ENCODE measurements at places on chromosomes 11 and 22.
A peak's percentile ranks its signal among the peaks of the same experiment; 100 is the strongest.

GRCh38 chr11:31492320-31492913 lies 17.0 kb downstream of the IMMP1L start:
- DNase-seq: no peak

GRCh38 chr22:48752451-48753380 lies 1075.0 kb downstream of the BRD1 start:
- DNase-seq: no peak

DNA sequence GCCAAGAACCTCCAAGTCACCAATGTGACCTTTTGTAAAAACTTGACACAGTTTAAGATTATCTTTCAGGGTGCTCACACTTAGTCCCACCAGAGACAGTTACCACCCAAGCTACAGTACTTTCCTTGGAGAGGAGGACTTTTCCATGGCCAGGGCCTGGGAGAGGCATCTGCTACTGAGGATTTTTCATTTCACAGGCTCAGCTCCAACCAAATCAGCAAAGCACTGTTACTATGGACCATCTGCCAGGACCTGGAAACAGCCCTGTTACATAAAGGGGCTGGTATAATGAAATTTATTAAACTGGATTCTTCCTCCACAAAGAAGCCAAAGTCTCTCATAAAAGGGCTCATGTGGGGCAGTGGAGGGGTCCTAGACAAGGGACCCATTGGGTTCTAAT lies 38.6 kb downstream of the SERGEF start:
- DNase-seq: no peak

GRCh38 chr11:36000616-36001190 lies 56.8 kb downstream of the LDLRAD3 start:
- DNase-seq: no peak

GRCh38 chr22:36467946-36468345 lies 13.5 kb downstream of the TXN2 start:
- no peak for DNase-seq

- DNase-seq: peak; percentile 52
Observed at GRCh38 chr11:14249121-14249963, 109.6 kb downstream of the RRAS2 start.

GRCh38 chr11:40642284-40642683 lies 817.2 kb downstream of the LRRC4C start:
- DNase-seq: no peak

DNA sequence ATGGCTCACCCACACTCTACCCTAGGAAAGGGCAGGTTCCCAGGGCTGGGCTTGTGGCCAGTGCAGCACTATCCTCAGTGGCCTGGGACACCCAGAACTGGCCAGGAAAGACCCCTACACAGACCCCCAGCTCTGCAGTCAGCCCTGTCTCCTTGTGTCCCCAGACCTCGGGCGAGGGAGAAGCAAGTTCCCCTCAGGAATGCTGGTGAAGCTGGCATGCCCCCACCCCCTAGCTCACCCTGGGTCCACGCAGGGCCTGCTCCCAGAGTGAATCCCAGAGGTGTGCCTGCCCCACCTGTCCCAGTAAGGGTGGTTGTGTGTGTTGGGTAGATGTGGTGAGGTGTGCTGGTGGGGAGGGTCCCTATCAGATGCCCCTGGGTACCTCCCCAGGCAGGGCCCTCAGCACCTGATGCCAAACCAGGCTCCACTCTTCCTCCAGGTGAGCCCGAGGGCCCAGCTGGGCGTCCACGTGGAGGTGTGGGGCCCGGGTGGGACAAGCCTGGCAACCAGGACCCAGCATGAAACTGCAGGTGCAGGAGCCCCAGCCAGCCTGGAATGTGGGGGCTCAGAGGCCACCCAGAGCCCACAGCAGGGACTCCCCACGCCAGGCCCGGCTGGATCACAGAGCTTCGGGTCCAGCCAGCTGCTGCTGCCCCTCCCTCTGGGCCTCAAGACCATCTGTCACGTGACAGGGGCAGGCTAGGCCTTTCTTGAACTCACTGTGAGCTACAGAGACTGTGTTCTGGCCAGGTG lies 48.4 kb upstream of the KCNQ1OT1 start:
- no peak for DNase-seq

- DNase-seq: no peak
Observed at GRCh38 chr22:44745853-44746789, 6.3 kb upstream of the ARHGAP8 start.

GRCh38 chr11:108916935-108917334 lies 252.1 kb downstream of the DDX10 start:
- no peak for DNase-seq

DNA sequence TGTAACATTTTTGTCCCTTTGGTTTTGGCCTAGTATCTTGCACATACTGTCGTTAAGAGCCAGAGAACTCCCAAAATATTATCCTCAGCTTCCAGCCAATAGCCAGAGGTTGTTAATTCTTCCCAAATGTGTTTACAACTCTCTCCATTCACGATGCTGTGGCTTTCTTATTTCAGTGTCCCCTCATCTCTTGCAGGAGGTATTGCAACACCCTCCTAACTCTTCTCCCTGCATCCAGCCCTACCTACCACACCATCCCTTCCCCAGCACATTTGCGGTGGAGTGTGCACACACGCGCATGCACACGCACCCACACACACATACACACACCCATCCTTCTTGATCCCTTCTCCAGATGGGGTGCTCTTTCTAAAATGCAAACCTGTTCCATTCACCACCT lies 75.6 kb upstream of the LMO2 start:
- no peak for DNase-seq

GRCh38 chr22:47586946-47587345 lies 824.5 kb downstream of the TBC1D22A start:
- no peak for DNase-seq

DNA sequence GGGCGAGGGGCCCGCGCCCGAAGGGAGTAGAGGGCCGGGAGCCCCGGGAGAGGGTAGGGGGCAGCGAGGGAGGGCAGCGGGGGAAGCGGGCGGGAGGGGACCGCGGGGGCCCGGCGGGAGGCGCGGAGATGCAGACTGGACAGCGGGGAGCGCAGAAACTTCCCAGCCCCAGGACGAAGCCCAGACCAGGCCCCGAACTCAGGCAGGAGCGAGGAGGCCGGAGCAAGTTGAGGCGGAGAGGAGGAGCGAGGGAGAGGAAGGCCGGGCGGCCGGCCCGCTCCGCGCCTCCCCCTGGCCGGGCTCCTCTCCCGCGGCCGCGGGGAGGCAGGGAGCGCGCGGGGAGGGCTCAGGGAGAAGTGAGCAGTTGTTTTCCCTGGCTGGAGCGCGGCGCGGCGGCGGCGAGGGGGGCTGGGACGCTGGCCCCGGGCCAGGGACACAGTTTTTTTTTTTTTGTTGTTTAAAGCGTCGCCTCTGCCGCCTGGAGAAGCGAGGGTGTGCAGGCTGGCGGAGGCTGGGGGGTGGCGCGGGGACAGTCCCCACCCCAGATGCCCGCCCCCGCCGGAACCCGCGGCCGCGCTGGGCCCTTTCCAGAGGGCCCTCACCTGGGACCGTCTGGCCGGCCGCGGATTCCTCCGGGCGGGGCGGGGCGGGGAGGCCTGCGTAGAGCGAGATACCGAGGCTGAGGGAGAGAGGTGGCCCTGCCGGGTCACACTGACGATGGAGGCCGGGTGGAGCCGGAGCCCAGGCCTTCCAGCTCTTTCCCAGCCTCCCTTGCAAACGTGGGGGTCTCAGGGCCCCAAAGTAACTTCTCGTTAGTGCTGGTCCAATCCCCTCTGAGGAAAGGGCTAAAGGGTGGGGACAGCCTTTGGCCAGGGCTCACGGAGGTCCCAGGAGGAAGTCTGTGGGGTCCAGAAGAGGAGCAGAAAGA lies at the start of gene LTBP3:
LTBP3 (minus strand) TSS at position 358 of the 928 bp plus-strand sequence. CDS start 400 bp downstream, outside the sequence.
- DNase-seq: no peak

DNA sequence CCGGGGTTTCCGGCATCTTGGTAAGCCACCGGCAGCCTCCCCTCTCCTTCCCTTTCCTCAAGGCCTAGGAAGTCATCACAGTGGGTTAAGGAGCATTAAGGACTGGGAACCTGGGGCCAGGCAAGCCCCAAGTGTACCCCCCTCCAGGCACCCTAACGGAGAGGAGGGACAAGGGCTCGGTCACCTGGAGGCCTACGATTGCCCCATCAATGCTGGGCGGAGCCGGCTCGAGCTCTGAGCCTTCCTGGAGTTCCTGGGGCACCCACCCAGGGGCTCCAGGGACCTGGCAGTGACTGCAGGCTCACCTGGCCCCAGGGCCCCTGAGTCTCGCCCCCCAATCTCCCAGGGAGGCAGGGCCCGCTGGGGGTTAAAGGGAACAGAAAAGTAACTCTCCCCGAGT lies 34.5 kb upstream of the EIF3D start:
- DNase-seq: no peak

DNA sequence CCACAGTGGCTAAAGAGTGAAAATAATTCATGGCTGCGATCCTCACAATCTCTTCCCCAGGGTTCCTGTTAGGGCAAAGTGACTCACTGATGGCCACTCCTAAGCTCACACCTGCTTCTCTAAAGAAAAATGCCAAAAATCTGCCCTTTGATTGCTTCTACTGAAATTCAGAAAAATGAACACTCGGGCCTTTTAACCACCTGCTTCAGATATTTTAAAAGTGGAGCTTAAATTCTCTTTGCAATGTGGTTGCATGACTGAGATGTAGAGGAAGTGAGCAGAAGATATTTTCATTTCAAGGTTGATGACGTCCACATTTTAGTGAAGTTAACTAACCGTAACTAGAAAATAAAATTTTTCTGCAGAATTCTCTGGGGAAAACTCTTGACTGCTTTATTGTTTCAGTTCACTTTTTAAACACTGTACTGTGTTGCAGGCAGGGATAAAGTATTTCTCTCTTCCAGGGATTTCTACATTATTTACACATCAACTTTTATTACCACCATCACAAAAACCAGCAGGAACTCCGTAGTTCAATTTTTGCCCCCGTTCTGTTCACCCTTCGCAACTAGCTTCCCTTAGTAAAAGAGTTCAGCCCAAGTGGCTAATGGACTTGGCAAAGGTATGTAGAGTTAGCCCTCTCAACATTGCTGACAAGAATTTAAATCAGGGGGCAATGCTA lies 8.5 kb downstream of the RAB30 start:
- DNase-seq: no peak

DNA sequence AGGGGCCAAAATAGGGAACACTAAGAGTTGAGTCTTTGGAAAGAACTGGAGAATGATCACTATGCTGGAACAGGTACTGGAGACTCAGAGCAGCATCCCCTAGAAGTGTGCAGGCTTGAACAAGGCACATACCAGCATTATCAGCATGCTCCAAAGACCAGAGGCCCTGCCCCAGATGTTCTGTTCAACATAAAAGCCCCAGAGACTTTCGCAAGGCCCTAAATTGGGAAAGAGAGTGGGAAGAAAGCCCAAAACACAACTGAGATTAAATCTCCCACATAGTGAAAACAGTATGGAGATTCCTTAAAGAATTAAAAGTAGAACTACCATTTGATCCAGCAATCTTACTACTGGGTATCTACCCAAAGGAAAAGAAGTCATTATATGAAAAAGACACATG lies 9.4 kb downstream of the CNGA4 start:
- DNase-seq: no peak

DNA sequence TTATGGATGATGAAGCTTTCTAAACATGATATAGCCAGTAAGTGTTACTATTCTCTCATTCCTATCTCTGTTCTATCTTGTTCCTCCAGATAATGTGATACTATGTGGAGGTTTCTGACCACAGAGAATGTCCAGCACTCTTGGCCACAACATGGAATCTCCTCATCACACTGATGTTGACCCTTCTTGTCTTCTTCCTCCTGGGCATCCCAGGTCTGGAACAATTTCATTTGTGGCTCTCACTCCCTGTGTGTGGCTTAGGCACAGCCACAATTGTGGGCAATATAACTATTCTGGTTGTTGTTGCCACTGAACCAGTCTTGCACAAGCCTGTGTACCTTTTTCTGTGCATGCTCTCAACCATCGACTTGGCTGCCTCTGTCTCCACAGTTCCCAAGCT lies 9.9 kb upstream of the OR56B1 start:
- DNase-seq: no peak

GRCh38 chr11:115959081-115959486 lies 454.9 kb upstream of the CADM1 start:
- no peak for DNase-seq

DNA sequence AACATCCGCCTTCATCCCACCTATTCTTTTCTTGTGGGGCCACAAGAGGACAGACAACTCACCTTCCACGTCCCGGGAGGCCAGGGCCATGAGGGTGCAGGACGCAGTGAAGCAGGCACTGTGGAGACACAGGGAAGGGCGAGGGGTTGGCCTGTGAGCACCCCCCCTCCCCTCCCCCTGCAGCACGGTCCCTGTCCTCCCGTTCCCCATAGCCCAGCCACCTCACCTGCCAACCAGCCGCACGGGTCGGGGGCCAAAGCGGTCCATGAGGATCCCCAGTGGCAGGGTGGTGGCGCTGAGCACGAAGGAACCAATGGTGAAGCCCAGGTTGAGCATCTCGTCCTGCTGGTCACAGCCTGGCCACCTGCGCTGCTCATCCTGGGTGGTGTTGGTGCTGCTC lies 14.6 kb downstream of the SLC43A1 start:
- DNase-seq: no peak

- DNase-seq: no peak
Observed at GRCh38 chr11:12017243-12017678, 8.8 kb upstream of the DKK3 start.

GRCh38 chr11:96338910-96339705 lies 3.9 kb downstream of the MAML2 start:
- no peak for DNase-seq

DNA sequence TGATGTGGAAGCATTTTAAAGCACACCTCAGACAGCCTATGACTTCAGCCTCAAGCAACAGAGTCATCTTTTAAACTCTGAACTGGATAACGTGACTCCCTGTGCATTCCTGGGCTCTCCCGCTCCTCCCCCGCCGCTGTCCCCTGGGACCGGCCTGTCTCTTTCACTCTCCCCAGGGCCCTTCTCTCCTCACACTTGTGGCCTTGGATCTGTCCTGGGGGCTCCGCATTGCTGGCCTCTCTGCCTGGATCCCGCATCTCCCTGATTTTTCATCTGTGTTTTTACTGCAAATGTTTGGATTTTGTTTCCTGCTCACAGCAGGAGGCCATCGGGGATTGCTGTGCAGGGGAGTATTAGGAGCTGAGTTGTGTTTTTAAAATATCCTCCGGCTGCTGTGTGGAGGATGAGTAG lies 15.4 kb downstream of the C11orf24 start:
- DNase-seq: no peak

GRCh38 chr11:65593518-65594414 lies 1.8 kb downstream of the KCNK7 start:
- no peak for DNase-seq

DNA sequence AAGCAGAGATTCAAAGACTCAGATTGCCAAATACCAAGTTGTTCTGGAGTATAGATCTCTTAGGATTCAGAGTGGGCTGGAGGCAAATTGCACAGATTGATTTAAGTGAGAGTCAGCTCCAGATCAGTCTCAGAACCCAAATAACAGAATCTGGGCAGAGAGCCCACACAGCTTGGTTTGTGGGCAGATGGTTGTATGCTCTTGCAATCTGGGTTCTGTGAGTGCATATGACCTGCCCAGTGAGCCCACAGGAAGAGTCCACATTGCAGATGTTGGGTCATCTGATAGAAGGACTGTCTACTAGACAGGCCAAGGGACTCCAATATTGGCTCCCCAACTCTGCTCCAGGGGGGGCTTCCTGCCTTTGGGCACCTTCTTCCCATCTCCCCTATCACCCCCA lies 65.9 kb downstream of the ADAMTS15 start:
- DNase-seq: no peak

- DNase-seq: peak; percentile 39
Observed at GRCh38 chr11:63553759-63554158, 9.4 kb downstream of the PLAAT2 start.
